ENCODE measurements at places on chromosomes 3 and 15. TPM values are rescaled to one million over a fixed set of nuclear protein-coding genes. Genes with fewer than 3 reads are reported as not detected.
A peak's percentile ranks its signal among the peaks of the same experiment; 100 is the strongest.

Gene LRRC2
- total RNA-seq: 1.9 TPM

- no peak for DNase-seq
Observed at GRCh38 chr3:8642001-8642400, 2.6 kb downstream of the SSUH2 start.

DNA sequence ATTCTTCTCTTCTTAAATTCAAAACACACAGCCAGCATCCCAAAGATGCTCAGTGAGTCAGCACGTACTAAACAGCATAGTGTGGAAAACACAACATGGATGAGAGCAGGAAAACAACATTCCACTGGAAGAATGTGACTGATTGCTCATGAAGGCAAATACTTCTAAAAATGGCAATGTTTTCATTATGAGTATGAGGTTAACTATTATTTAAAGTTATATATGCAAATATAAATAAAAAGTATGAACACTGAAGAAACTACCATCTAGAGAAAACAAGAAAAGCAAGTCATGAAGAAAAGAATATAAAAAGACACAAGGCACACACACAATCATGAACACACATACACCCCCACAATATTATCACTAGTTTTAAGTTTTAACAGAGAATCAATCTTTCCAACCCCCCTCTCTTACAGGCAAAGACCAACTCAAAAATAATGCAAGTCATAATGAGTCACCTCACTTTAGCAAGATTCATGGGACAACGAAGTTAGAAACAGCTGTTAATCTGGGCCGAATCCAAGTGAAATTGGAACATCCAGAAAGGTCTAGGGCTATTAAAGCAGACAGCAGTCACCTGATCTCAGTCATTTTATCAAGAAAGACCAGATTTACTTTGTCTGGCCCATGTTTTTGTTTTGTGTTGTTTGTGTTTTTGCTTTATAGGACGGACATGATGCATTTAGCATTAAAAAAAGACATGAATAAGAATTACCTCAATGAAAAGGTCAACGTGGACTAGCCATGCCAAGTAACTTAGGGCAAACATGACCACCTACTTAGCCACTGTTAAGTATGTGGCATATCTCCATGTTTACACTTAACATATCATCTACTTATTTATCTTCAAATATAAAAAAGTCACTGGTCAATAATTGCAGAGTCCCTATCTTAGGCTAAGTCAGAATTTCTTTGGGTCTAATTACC lies 18.1 kb downstream of the GBE1 start:
- DNase-seq: peak; percentile 37

GRCh38 chr3:42535981-42536784 lies 33.7 kb downstream of the VIPR1 start:
- DNase-seq: no peak

DNA sequence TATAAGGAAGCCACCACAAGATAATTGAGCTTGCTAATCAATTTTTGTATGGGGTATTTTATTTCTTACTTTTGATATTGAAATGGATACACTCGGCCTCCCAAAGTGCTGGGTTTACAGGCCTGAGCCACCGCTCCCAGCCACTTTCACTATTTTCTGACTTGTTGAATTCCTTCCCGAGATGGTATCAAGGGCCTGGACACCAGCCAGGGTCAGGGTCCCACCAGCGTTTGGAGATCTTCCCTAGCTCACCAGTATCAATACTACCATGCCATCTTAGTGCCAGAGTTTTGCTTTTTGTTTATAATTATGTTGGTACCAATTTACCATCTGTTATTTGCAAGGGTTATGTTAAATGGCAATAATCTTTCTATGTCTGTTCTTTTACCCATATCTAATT lies 5.5 kb upstream of the SELENOT start:
- no peak for DNase-seq

Data from mucosa of gallbladder (tissue), 1 donor.